Stimulated activated CD4-positive, alpha-beta T cell treated with anti-CD3 and anti-CD28 coated beads, TNF-alpha, amount 100 ng/mL, for 1 hour (primary cell): ENCODE measurements at places on chromosomes 7 and 10.
A peak's percentile ranks its signal among the peaks of the same experiment; 100 is the strongest.

DNA sequence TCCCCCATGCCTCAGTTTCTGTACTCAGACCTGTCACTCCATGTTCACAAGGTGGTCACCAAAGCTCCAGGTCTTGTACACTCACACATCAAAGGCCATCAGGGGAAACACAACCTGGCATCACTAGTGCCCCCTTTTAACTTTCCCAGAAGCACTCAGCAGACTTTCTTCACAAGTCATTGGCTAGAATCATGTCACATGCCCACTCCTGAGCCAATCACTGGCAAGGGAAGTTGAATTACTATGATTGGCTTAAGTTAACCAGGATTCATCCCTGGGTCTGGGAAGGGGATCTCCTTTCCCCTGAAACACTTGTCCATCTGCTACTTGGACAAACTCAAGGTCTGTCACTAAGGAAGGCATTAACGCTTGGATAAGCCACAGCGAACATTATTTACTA, 193.8 kb upstream of the PLXNA4 start:
- DNase-seq = no peak

DNA sequence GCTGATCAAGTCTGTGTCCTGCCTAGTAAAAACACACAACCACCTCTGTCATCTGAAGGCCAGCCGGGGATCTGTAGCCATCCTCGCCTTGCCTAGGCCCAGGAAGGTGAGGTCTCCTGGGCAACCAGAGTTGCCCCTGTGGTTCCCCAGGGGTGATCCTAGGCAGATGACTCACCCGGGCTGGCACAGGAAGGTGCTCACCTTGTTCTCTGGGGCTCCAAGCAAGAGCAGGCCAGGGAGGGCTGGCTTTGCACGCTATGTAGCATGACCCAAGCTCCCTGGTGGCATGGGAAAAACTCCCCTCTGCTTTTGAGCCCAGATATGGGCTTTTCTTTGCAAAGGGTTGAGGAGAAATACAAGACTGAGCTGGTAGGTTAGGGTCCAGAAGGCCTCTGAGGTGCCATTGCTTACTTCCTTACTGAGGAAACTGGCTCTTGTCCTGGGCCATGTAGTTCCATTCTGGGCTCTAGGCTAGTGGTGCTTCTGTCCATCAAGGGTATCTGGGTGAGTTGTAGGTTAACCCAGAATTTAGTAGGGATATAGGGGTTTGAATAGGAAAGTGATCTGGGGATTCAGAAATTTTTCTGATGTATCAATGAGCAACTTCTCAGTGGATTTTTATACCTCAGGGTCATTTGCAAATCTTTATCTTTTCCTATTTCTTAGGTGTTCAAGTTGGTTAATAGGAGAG, 112.0 kb downstream of the NT5C2 start:
- DNase-seq = no peak

DNA sequence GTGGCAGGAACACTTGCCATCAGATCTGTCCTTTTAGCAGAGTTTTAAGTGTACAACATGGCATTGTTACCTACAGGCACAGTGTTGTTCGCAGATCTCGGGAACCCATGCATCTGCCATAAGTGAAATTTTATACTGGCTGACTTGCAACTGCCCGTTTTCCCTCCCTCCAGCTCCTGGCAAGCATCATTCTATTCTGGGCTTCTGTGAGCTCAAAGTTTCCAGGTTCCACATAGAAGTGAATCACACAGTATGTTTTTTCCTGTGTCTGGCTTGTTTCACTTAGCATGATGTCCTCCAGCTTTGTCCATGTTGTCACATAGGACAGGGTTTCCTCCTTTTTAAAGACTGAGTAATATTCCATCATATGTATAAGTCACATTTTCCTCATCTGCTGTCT, 56.6 kb downstream of the C10orf143 start:
- DNase-seq = no peak

GRCh38 chr7:117053432-117053831, 100.1 kb downstream of the ST7 start:
- no peak for DNase-seq

DNA sequence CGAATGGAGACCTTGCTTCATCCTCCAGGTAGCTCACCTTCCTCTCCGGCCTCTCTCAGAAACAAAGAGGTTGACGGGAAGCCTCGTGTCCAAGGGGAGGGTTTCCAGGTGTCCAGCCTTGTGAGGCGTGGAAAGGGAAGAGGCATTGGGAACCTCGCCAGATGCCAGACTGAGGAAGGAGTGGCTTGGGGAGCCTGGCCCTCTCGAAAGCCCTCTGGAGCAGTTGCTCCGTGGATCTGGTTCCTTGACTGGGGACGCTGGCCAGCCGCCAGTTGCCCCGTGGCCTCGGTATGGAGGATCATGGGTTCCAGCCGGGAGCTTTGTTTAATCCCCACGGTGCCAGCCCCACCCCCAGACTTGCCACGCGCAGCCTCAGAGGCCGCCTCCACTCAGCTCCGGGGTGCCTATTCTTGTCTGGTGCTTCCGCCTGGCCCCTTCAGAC, 30.3 kb upstream of the SUN1 start:
- no peak for DNase-seq

- DNase-seq = peak; percentile 62
These were observed 161.2 kb downstream of the CELF2 start for GRCh38 chr10:11178606-11179515.

DNA sequence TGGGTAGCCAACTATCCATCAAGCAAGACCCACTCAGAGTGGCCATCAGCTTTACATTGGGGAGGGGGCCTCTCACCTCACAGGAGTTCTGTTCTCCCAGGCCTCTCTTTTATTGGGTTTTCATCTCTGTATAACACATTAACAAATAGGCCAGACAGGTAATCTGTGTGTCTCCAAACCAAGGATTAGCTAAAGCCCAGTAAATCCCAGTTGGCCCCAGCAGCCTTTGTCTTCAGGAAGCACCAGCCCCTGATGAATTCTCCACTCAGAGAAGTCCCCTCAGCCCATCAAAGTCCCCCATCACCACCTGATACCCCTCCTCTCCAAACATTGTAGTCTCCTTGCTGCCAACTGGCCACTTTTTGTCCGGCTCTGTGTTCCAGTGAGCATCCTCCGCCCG, 16.9 kb upstream of the SLF2 start:
- no peak for DNase-seq

- no peak for DNase-seq
These were observed 13.3 kb downstream of the RET start for GRCh38 chr10:43090188-43090587.

DNA sequence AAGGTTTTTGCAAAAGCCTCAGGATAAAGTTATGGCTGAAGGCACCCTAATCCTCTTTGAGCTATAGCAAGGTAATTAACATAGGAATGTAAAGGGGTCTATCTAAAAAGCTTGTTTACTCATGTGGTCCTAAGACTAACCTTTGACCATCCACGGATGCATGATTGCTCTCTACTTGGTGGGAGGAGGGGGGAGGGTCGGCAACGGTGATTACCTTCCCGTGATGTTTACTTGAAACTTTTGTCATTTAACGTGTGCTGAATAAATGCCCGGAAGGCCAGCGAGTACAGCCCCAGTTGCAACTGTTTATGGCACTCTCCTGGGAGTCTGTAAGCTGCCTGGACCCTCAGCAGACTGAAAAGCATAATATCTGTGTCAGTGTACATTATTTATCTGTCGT, 78.9 kb upstream of the GPR22 start:
- DNase-seq = no peak

DNA sequence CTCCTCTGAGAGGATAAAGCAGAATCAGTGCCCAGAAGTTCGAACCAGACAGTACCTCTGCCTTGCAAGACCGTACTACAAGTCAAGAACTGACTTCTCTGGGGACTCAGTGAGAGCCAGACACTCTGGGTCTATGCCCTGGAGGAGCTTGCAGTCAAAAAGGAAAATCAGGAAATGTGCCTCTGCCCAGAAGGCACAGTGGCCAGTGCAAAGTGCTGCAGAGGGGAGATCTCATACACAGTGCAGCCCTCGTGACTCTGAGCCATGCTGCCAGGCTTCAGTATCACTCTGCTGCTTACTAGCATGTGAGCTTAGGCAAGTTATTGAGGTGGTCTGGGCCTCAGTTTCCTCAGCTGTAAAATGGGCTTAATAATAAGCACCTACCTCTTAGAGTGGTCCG, 144.0 kb upstream of the NPY start:
- no peak for DNase-seq
